ENCODE measurements at places on chromosomes 7 and 10.

DNA sequence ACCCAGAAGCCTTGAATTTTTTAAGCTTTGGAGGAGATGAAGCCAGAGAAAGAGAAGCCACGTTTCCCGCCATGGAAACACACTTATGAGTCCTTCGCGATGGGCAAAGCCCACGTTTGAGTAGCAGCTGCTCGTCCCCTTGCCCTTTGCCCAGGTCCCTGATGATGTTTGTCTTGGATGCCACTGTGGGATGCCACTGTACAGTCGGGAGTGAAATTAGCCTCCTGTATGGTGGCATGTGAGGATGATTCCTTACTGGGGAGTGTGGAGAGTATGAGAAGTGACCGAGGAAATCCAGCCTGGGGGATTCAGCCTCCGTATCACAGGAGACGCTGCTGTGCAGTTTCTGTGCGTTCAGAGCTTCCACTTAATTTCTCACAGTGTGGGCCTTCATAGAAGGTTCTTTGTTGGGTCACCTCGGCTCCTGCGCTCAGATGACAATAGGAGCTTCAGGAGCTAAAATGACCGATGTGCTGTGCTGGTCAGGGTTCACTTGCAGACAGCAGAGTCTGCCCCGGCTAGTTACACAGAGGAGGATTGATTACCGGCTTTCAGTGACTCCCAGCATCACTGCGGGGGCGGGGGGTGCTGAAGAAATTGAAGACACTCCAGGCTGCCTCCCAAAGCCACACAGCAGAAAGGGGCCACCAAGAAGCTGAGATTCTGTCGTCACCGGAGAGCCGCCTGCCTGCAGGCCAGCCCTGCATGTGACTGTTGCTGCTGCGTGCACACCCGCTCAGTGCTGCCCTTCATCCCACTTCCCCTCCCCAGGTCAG is 122.1 kb upstream of the SFMBT2 start:
- no peak for DNase-seq

- DNase-seq = no peak
Measured at GRCh38 chr7:75813084-75813483, 522 bp downstream of the CCL24 start.

- no peak for DNase-seq
Measured at GRCh38 chr7:66421830-66422475, 206.7 kb upstream of the KCTD7 start.

- no peak for DNase-seq
Measured at GRCh38 chr10:8817299-8817698, 762.8 kb downstream of the GATA3 start.

- DNase-seq = no peak
Measured at GRCh38 chr10:29980084-29980483, 79.3 kb downstream of the JCAD start.

DNA sequence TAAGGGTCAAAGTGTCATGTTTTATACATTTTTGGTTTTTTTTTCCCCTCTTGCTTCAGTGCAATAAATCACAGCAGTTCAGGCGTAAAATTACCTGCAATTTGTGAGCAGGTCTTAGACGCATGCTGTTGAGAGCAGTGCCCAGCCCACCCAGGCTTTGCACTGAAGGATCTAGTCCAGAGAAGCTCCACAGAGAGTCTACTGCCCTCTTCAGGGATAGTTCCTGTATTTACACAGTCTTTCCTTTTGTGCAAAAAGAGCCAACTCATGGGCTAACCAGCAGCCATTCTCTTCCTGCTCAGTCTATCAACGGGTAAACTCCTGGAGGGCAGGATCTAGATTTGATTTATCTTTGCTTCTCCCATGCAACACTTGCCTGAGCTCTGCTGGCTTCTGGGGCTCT is 82.2 kb upstream of the NAMPT start:
- DNase-seq = no peak

DNA sequence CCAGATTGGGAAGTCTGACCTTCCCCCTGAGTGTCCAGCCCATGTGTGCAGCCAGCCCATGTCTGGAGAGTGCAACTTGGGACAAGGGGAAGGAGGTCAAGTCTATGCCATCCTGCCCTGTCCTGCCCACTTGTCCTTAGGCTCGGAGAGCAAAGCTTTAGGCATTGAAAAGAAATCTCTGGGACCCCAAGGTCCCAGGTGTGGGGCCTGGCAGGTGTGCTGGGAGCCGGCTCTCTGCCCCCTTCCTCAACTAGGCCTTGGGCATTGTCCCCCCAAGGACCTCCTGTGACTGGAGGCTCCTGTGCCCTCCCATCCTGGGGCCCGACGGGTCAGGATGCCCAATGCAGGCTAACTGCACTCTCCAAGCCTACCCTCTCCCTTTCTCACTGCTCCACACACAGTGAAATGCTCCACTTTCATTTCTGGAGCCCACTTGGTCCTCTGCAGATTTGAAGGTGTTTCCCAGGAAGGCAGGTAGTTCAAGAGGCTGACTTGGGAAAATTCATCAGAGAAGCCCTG is 124.7 kb downstream of the PTPN20 start:
- DNase-seq = peak; percentile 55
